ENCODE measurements at places on chromosomes 2 and 18.

- DNase-seq, result no peak
Observed at GRCh38 chr2:208118918-208119317, 5.4 kb downstream of the CRYGD start.

- DNase-seq, result no peak
Observed at GRCh38 chr2:67997528-67997900, 65.3 kb downstream of the C1D start.

DNA sequence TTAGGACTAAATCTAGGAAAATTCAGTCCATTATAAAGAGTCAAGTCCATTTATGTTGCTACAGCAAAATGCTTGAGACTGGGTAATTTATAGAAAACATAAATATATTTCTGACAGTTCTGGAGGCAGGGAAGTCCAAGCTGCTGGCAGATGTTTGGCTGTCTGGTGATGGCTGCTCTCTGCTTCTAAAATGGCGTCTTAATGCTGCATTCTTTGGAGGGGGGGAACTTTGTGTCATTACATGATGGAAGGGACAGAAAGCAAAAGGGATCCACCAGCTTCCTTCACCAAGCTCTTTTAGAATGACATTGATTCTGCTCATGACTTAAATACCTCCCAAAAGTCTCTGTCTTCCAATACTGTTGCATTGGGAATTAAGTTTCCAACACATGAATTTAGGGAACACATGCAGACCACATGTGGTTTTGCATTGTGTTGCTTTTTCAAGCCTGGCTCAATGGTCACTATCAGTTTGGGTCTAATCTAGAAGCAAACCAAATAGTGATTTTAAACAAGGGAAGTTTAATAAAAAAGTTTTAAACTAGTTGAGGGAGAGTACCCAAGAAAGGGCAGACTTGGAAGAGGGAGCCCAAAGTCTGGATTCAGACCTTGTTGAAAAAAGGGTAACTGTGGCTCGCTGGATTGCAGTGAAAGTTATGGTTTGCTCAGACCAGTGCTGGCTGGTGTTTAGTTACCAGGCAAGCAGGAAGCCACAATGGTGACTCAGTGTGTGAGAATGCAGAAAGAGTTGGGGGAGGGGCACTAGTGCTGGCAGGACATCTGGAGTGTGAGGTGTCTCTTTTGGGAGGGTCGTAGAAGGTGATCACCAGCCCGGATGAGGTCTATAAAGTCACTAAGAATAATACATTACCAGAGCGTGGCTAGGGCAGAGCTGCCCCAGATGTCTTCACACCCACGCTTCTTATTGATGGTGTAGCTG is 30.8 kb downstream of the C18orf54 start:
- peak; percentile 71 for DNase-seq

DNA sequence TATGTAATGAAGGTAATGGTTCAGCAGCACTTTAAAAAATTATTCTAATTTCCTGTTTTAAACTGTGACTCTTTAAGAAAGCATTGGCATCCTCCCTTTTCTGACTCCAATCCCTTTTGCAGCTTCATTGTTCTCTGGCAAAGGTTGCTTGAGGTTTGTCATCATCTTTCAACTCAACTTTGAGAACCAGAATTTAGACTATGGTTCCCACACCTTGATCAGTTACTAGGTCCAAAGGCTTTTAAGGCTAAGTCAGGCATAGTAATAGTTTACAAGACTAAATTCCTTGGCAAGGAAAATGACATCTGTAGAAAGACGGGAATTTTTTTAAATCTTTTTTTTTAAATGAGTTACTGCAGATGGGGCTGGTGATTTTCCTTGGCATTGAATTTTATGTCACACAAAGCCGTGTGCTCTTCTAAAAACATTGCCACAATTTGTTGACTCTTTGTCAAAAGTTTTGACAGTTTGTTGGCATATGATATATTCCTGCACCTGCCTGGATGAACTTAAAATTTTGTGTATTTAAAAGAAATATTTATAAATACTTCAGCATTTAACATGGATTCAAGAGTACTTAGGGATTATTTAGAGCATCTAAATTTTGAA is 451.0 kb downstream of the MEIS1 start:
- DNase-seq, result no peak
